ENCODE measurements at places on chromosomes 5 and 9.

- DNase-seq, result no peak
These were observed 332.7 kb downstream of the PRDM9 start for GRCh38 chr5:23840083-23840482.

DNA sequence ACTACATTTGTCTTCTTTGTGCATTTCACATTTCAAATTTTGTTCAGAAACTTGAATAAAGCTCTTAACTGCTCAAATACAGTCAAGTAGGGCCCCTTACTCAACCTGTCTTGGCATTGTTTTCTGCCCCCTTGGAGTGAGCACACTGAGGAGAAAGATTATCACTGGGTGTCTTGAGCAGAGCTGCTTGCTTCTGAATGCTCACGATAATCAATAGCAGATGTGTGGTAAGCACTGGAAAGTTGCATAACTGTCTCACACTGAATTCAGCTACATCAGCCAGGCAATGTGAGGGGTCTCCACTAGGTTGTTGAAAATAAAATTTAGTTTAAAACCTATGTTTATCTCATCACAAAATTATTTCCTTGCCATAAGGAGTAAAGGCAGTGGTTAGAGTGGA, 7.8 kb upstream of the TNFAIP8 start:
- no peak for DNase-seq

- no peak for DNase-seq
These were observed 235.8 kb downstream of the YTHDC2 start for GRCh38 chr5:113749334-113749733.

GRCh38 chr9:115522912-115523311, 405.0 kb upstream of the TNC start:
- DNase-seq, result no peak

DNA sequence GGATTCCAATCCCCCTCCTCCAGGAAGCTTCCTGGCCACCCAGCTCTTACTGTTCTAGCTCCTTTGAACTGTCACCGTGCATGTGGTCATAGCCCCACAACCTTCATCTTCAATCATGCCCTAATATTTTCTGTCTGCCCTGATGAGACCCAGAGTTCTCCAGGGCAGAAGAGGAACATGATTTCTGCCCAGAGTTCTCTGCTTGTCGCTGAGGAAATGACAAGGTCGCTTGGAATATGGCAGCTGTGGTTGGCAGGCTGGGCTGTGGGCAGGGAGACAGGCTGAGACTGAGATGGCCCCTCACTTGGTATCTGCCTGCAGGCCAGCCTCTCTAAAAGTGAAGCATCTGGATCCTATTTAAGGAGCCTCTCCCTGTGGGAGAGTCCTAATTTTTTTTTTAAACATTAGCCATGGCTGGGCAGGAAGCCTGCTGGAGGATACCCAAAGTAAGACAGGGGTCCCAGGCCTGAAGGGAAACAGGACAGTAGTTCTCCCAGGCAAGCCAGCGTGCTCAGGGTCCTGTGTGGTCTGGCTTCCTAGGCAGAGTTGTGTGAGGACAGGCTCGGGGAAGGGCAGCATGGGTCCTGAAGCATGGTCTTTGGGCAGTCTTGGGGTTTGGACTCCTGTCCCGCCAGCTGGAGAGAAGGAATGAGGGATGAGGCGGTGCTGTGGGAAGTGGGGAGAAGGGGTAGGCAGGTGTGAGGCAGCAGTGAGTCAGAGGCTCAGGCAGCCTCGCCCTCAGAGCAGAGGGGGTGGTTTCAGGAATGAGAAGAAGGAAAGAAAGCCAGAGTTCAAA, 242.1 kb downstream of the FSTL4 start:
- no peak for DNase-seq

DNA sequence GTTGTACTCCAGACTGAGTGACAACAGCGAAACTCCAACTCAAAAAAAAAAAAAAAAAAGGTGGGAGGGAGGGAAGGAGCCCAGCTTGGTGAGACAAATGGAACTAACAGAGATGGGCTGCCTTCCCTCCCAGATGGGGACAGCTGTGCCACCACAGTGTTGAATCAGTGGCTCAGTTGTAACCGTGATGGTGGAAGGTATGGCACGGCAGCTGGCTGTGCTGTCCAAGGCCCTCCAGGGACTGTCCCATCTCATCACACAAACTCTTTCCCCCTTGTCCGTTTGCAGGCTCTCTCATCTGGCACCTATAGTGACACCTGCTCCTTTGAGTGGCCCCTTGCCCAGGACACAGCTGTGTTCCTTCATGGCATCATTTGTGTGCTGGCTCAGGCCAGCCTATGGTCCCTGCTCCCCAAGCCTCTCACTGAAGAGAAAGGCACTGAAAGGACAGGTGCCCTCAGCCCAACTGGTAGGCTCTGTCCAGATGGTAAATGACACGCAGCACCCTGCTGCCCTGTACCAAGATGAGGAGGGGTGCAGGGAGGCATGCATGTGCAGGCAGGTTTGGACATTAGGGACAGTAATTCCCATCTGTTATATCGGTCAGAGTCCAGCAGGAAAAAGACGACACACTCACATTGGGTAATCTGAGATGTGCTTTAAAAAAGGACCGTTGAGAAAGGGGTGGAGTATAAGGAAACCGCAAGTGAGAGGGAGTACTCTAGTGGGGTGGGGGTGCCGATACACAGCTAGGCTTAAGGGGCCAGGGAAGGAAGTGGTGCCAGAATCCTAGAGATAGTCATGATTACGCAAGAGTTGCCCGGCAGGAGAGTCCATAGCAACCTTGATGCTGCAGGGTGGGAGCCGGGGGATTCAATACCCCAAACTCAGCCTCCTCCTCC, 4.3 kb downstream of the SMIM33 start:
- DNase-seq, result peak; percentile 41

DNA sequence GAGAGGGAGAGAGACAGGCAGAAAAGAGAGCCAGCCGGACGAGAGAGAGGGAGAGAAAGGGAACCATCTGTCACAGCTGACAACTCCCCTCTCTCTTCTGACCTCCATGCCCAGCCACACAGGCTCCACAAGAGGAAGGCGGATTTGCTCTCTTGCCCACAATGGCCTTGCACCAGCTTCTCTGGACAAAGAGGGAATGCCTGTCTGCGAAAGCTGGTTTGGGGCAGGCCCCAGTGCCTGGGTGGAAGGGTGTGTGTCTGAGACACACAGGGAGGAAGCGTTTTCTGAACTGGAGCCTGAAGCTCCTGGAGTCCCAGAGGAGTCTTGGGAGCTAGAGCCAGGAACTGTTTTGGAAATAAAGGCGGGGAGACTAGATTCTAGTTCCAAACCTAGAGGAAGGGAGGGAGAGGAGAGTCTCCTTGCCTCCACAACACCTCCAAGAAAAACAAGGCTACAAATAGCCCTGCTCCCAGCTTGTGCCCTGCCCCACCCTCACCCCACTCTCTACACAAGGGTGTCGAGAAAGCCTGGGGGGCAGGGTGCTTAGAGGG, 12.5 kb downstream of the C1QTNF2 start:
- no peak for DNase-seq

- peak; percentile 85 for DNase-seq
These were observed at the start of gene SEMA4D for GRCh38 chr9:89497978-89498851. TSS of gene SEMA4D (minus strand) at chr9:89498113. CDS start at chr9:89405456, 92,657 bp downstream.

DNA sequence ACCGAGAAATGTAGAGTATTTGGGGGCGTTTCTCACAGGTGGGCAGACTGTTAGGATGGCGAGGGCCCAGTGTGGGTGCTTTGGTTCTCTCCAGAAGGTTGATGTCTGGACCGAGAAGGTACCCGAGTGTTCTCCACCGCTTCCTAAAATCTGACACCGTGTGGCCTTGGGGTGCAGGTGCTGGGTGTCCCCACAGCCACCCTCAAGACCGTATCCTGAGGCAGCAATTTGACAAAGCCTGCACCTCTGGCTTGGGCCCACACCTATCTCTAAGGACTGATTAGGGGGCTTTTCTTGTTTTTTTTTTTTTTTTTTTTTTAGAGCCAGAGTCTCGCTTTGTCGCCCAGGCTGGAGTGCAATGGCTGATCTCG, 1.3 kb downstream of the PPP1R26 start:
- peak; percentile 27 for DNase-seq

DNA sequence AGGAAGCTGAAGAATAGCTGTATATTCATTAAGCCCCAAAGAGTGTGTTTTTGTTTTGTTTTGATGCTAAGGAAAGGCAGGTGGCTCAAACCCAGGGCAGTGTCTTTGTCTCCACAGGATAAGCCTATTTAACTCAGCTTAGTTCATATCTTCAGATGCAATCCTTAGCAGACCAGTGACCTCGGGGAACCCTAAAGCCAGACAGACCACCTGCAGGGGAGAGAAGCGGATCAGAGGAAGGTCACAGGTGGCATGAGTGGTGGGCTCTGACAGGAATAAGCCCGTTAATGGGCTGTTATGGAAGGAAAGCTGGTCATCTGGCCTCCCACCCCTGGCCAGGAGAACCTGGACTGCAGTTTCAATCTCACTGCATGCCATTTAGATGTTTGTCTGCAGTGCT, 30.8 kb downstream of the TAS2R1 start:
- no peak for DNase-seq

DNA sequence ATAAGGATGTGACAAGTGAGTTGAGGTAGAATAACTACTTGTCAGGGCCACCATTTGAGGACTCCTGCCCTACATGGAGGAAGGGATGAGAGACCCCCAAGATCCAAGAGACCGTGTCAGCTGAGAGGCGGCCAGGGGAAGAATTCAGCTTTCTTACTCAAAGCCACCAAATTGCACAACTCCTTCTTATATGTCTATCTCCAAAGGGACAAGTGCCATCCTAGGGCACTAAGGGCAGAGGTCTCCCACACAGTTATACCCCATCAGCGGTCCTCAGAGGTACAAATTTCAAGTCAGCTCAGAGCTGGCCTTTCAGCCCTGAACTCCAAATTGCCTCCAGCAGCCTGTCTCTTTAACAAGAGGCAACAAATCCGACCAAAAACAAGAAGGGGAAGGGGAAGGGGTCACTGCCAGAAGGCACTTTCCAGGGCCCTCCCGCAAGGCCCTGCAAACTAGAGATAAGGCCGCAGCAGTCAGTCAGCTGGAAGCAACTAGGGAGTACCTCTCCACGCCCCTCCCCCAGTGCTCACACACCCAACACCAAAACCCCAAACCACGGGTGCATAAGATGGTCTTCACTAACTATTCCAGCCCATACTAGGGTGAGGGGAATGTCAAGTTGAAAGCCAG, 6.1 kb upstream of the STOML2 start:
- DNase-seq, result no peak

GRCh38 chr5:52809884-52810283, 22.2 kb downstream of the ITGA1 start:
- DNase-seq, result no peak

- no peak for DNase-seq
These were observed 29.0 kb downstream of the TXNDC8 start for GRCh38 chr9:110308633-110309038.

DNA sequence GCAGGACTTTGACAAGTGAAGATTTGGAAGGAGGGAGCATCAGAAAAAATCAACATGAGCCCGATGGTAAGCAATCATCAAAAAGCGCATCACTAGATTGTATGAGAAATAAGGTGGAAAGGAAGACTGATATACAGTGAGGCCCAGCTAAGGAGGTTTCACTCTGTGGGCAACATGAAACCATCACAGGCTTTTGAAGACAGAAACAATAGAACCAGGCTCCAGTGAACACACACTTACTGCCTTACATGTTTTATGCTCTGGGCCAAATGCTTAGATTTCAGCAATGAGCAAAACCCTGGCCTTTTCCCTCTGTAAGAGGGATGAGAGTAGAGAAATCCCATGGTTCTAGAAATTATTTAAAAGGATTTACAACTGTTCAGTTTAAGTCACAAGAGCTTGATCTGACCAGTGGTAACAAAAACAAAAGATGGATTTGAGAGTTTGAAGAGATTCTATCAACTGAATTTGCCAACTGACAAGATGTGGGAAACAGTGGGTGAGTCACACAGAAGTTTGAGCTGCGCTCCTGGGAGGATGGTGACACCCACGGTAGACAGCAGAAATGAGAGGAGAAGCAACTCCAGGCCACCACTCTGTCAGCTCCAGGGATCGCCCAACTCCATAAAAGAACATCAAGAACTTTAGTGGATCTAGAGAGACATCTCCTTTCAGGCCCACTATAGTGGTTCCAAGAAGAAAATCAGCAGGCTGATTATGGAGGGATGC, 261.8 kb downstream of the MCTP1 start:
- peak; percentile 21 for DNase-seq

GRCh38 chr9:93065135-93065720, 6.7 kb downstream of the SUSD3 start:
- DNase-seq, result no peak

DNA sequence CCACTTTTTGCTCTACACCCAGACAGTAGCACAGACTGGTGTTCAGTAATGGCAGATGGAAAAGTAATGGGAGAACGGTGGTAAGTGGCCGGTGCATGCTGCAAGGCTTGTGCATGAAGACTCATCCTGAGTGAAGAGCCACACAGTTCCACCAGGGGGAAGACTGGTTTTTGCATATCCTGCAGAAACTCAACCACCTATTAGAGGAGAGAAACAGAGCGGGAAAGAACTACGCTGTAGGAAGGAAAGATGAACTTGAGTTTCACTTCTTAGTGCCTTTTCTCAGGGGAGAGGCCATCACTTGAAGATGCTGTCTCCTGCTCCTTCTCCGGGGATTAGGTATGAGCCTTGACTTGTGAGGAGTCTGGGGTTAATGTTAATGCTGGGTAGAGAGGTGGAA, 9.4 kb upstream of the PRSS3 start:
- no peak for DNase-seq

- no peak for DNase-seq
These were observed 245.3 kb downstream of the BNC2 start for GRCh38 chr9:16625161-16625631.

GRCh38 chr9:111050819-111051218, 12.5 kb upstream of the LPAR1 start:
- DNase-seq, result no peak

- DNase-seq, result no peak
These were observed 314.0 kb upstream of the SMARCA2 start for GRCh38 chr9:1701113-1701512.

DNA sequence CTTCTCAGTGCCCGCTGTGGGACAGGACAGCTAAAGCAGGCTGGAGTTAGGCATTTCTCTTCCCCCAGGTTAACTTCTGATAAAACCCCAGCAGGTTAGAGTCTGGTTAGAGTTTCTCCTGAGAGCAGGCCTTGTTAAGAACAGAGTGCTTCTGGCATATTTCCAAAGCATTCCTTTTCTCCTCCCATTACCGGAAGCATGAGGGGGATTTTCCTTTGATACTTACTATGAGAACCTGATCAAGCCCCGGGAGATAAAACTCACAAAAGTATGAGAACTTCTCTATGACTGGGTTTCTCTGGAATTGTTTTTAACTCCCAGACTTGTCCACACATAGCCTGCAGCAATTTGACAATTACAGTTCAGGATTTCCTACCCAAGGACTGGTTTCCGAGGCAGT, 77.4 kb upstream of the MAST4 start:
- no peak for DNase-seq

GRCh38 chr9:113998525-113999255, 79.4 kb downstream of the AMBP start:
- DNase-seq, result no peak

Measured in activated CD4-positive, alpha-beta T cell treated with anti-CD3 and anti-CD28 coated beads for 36 hours (primary cell).